Activated T-helper 1 cell treated with anti-CD3 and anti-CD28 coated beads, Interleukin-12 subunit alpha, Interleukin-12 subunit beta, Interleukin-2, Interleukin-4 antibody, amounts not matched to agents 30 ng/mL and 10 ng/mL and 1 ng/mL, durations not matched to agents 14 hours and 24 hours and 36 hours (primary cell): ENCODE measurements at places on chromosomes 13 and 19.
A peak's percentile ranks its signal among the peaks of the same experiment; 100 is the strongest.

- DNase-seq = no peak
Measured at GRCh38 chr19:8034178-8034525, 18.4 kb upstream of the CCL25 start.

DNA sequence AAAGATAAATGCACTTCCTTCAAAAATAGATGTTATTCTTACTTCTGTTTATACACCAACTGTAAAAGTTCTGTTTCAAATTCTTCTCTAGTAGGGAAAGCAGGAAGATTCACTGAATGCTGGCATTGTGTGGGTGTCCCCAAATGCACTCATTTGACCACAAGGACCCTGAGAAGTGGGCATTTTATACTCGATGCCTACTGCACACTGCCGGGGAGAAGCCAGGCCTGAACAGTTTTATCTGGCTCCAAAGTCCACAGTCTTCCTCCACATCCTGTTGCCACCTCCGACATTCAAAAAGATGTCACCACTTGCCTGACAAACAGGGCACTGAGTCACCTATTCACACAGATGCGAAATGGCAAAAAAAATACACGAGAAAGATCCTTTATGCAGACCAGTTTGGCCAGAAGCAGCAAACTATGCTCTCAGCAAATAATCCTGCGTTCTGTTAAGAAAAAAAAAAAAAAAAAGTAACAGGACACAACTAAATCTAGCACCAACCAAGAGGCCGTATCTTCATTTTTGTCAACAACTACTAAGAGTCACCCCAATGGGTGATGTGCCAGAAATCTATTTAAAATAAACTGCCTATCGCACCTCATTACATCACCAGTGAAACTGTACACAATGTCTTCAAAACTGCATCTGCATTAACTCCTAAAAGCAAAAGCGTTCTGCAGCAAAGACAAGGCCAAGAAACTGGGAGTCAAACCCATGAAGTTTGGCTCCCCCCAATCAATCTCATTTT is 6.2 kb downstream of the ZC3H4 start:
- peak; percentile 52 for DNase-seq

DNA sequence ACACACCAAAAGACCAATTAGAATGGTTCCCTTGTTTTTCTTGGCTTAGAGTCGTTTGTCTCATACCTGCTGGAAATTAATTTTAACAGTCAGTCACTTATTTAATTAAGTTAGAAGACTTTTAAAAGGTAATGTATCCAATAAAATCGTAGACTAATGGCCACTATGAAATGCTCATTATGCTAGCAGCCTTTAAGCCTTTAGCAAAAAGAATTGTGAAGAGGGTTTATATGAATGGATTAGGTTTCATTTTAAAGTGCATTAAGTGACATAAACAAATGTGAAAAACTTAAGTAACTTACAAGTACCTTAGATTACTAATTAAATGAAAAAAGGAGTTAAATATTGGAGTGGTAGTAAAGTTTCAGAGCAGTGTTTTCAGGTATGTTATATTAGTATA is 139.6 kb downstream of the RXFP2 start:
- DNase-seq = no peak

GRCh38 chr13:113297370-113298042 is 467 bp downstream of the LAMP1 start:
- peak; percentile 56 for DNase-seq

GRCh38 chr19:8731428-8732169 is 10.2 kb downstream of the OR2Z1 start:
- DNase-seq = no peak

- DNase-seq = no peak
Measured at GRCh38 chr13:59094181-59094580, 1069.5 kb downstream of the DIAPH3 start.

GRCh38 chr13:48431987-48432615 is 19.2 kb upstream of the LPAR6 start:
- no peak for DNase-seq

DNA sequence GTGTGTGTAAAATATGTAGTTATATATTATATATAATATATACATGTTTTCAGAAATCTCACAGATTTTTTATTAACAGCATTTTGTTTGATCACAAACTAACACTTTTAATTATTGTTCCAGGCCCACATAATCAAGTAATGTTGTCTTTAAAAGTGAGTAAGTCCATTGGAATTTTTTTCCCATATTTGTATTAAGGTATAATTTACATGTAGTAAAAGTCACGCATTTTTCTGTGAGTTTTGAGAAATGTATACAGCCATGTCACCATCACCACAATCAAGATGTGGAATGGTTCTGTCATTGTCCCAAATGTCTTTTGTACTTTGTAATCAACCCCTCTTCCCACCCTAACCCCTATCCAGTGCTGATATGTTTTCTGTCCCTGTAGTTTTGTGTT is 120.0 kb upstream of the RFC3 start:
- DNase-seq = no peak

DNA sequence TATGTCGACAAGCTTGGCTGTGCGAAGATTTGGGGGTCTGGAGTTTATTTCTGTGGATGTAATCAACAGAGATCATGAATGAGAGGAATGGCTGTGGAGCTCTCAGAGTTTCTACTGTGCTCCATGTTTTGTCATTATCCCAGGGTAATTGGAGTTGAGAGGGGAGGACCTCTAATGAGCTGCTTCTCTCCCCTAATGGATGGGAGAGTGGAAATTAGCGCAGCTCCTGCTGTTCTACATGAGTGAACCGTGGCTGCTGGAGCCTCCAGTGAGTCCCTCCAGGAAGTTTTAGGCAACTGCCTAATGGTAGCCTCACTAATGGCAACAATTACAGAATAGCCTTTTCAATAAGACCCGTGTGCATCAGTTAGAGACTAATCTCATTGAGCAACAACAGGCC is 31.3 kb upstream of the FGF9 start:
- no peak for DNase-seq

DNA sequence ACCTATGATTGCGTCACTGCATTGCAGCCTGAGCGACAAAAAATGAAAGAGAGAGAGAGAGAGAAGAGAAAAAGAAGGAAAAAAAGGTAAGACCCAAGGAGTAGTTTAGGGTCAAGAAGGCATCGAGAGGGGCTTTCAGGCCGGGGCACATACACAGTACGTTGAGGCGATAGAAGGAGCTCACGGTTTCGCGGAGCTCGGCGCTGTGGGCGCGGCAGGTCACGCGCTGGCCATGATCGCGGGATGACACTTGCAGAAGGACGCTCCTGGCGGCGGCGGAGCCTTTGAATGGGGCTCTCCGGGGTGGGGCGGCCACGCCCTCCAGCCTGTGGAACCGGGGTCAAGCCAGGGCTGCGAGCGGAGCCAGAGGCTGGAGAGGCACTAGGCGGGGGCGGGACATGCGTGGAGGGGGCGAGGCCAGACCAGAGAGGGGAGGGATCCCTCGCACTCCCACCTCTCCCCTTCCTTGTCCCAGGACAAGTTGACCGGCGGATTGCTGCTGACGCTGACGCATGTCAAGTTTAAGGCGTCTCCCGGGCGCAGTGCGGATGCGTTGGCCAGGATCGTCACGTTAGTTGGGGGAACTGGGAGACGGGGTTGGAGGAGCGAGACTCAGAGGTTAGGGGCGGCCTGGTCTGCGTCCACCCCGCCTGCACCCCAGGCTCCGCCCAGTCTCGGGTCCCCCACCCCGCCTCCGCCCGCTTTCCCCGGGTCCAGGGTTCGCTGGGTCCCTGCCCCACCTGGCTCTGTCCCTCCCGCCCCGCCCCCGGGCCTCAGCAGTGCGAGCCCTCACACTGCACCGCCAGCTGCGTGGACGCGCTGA is 6.9 kb downstream of the NPHS1 start:
- no peak for DNase-seq
